ENCODE measurements at places on chromosomes 6 and 20. TPM values are rescaled to one million over a fixed set of nuclear protein-coding genes. Genes with fewer than 3 reads are reported as not detected.
A peak's percentile ranks its signal among the peaks of the same experiment; 100 is the strongest.

GRCh38 chr6:142013287-142013686, 119.4 kb upstream of the GJE1 start:
- DNase-seq: peak; percentile 47

GRCh38 chr6:138004430-138005287, 102.6 kb downstream of the PERP start:
- DNase-seq: no peak

- no peak for DNase-seq
Observed at GRCh38 chr6:25302677-25303128, 23.5 kb downstream of the CARMIL1 start.

DNA sequence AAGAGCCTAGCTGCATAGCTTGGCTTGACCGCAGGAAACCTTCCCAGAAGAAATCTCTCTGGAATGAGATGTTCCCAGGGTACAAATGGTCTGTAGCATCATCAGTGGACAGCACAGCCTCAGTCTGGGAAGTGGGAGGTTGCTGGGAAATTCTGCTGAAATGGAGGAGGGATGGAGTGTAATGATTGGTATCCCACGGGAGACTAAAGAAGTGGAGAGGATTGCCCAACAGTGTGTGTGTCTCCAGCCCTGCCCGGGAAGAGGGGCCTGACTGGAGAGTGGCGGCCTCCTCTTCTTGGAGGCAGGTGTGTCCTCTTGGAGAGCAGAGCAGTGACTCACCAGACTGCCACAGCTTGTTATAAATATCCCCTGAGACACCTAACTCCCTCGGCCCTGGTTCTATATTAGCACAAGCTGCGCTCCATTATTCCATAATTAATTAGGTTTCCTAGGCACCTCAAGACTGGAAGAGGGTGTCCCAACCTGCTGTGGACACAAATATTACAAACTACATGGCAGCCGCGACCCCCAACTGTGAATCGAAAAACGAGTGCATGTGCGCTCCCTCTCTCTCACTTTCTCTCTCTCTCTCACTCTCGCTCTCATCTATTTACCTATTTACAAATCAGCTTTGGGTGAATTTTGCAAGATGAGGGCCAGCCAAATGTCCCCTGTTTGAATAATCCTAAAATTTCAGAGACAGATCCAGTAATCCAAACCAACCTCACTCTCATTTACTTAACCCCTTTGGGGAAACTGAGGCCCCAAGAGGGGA, 68.8 kb downstream of the FGD2 start:
- no peak for DNase-seq

GRCh38 chr6:38681850-38682249, 21.1 kb downstream of the GLO1 start:
- DNase-seq: no peak

DNA sequence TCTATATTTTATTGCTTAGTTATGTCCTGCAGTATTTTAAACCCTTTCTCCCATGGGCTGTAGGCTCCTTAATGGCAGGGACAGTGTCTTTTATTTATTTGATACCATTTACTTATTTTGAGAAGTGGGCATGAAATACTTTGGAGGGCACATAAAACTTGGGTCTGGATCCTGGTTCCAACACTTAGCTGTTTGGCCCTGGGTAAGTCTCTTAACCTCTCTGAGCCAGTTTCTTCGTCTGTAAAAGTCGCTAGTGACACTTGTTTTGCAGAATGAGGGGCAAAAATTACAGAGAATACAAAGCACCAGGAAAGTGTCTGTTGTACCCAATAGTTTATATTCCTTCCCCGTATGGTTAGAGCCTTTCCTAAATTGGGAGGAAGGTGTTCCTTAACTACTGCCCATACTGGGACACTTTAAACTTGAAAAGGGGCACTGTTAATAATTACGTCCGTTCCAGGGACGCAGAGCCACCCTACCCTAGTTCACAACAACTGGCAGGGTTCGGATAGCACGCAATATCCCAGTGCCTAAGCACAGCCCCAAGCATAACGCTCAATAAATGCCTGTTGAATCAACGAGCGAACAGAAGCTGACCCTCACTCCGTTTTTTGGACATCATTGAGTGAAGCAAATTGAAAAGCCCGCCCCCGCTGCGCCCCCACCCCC, 6.0 kb upstream of the ARMC12 start:
- DNase-seq: no peak

GRCh38 chr6:143928853-143929252, 64.6 kb downstream of the ZC2HC1B start:
- DNase-seq: no peak

The OPN5 gene
- not detected for total RNA-seq

The B3GAT2 gene
- under 0.01 TPM for total RNA-seq

The OTOR gene
- not detected for total RNA-seq
